Stimulated activated CD4-positive, alpha-beta T cell treated with anti-CD3 and anti-CD28 coated beads, Interleukin-15, amount 100 ng/mL, for 48 hours (primary cell): ENCODE measurements at places on chromosomes 11 and 22.

DNA sequence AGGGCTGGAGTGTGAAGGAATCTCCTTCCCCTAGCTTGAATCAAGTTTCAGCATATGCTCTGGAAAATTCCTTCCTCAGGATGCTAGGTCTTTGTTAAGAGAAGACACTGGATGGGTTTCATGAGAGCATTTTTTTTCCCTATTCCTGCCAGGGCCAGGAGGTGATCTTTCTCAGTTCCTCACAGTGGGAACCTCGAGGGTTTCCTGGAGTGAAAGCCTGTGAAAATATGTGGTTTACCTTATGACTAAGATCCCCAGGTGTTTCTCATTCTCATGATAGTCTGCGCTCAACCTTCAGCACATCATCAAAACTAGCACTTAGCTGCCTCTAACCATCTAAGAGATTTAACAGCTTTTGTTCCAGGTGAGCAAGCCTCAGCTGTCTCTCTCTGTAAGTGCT lies 985.3 kb upstream of the FAT3 start:
- no peak for DNase-seq

GRCh38 chr11:124754710-124755109 lies 2.7 kb upstream of the VSIG2 start:
- DNase-seq, result no peak

DNA sequence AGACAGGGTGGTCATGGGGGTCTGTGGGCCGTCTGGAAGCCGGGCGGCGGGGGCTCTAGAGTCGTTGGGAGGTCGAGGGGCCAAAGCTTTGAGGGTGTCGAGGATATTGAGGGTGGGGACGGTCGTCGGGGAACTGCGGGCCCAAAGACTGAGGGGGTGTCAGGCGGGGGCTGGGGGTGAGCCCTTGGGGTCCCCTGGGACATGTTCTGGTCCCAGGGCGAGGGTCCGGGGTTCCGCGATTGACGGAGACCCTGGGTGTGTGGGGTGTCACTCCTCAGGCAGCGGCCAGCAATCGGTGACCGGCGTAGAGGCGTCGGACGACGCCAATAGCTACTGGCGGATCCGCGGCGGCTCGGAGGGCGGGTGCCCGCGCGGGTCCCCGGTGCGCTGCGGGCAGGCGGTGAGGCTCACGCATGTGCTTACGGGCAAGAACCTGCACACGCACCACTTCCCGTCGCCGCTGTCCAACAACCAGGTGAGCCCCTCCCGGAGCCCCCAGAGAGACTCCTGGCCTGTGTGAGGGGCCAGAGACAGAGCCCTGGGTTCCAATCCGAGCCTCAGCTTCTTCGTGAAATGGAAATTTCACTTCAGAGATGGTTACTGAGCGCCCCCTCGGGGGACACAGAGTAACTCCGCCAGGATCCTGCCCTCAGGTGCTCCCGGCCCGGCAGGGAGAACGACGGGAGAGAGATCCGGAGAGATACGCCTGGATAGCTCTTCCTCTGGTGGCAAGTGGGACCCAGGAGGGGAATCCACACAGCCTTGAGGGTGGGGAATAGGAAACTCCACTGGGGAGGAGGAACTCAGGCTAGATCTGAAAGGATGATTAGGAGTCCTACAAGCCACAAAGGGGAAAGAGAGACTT lies 714 bp downstream of the SDF2L1 start:
- DNase-seq, result no peak

- no peak for DNase-seq
Observed at GRCh38 chr11:107573438-107573837, 7.9 kb upstream of the ALKBH8 start.

DNA sequence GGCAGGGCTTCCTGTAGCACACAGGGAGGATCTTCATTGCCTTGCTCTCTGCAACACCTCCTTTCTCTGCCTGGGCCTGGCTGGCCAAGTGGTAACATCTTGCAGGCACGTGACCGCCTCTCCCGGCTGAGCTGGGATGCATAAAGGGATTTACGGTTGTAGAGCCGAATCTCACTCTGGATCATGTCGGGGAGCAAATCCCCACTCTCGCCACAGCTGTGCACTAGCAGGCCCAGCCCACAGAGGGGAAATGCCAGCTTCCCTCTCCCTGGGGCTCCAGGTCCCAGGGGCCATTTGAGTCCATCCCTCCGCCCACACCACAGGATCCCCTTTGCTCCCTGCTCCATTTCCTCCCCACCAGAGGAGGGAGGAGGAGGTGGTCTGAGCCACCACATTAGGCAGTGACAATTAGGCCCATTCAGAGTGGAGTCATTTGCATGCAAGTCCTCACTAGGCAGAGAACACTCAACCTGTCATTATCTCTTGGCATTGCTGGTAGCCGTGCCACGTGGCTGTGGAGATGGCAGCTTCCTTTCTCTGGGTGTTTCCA lies 196.7 kb downstream of the DSCAML1 start:
- no peak for DNase-seq

- no peak for DNase-seq
Observed at GRCh38 chr22:22968366-22968765, 80.8 kb downstream of the IGLL5 start.

GRCh38 chr11:68796801-68797200 lies 44.9 kb downstream of the CPT1A start:
- no peak for DNase-seq

DNA sequence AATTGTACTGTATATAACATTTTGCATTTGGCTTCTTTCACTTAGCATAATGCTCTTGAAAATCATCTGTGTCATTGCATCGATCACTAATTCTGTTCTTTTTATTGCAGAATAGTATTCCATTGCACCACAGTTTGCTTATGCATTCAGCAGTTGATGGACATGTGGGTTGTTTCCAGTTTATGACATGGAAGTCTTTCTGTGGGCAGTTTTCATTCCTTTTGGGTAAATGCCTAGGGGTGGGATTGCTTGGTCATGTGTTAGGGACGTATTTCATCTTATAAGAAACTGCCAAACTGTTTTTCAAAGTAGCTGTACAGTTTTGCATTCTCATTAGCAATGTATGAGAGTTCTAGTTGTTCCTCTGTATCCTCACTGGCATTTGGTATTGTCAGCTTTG lies 127.0 kb downstream of the HIPK3 start:
- no peak for DNase-seq

GRCh38 chr11:111189466-111189865 lies 56.1 kb upstream of the POU2AF2 start:
- DNase-seq, result no peak
